ENCODE measurements at places on chromosomes 16 and 17.

DNA sequence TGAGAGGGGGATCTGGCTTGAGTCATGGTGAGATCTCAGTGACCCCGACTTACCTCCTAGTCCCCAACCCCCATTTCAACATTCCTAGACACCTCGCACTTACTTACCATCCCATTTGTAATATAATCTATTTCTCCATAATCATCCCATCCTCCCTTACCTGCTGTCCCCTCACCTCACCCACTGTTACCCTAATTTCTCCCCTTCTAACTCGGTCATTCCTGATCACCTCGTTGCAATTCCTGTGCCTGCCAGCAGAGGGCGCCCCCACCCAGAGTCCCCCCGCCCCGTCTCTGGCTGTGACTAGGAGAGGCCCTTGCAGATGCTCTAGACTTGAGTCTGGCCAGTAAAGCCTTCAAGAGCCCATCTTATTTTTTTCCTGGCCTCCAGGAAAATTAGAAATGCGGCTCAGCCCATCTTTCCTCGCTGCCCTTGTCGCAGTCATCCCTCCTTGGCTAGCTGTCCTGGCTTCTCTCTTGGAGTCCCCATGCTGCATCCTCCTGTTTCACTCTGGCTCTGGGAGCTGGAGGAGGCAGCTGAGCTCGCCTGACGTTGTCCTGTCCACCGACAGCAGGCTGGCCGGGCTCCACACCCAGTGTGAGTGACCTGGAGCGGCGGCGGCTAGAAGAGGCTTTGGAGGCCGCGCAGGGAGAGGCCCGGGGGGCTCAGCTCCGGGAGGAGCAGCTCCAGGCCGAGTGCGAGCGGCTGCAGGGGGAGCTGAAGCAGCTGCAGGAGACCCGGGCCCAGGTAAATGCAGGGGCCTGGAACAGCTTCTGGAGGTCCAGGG lies 5.0 kb downstream of the TBKBP1 start:
- peak; percentile 82 for DNase-seq

DNA sequence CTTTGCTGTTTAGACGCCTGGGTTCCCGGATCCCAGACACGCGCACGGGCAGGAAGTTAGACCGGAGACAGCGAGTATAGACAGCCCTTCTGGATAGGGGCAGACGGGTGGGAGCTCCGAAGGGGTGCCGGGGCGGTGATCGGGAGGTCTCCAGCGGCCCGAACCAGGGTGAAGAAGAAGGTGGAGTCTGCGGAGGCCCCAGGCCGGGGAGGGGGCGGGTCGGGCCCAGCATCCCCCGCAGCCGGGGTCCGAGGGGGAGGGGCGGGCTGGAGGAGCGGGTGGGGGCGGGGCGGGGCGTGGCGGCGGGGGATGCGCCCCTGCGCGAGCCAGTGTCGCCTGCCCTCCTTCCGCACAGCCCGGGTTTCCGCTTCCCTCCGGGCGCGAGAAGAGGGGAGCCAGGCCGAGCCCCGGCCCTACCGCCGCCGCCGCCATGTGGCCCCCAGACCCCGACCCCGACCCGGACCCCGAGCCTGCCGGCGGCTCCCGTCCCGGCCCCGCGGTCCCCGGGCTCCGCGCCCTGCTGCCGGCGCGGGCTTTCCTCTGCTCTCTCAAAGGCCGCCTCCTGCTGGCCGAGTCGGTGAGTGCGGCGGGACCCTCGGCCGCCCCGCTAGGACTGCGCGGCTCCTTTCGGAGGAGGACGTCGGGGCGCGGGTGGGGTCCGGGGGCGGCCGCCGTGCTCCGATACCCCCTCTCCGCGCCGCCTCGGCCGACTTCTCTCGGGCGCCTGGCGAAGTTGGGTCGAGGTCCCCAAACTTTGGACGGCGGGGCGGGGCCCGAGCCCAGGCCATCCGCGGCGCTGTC lies at the start of gene CMTM3:
Gene CMTM3 (plus strand): TSS at position 329 of the 801 bp plus-strand sequence. CDS start 102 bp downstream, at position 431.
- peak; percentile 85 for DNase-seq

- no peak for DNase-seq
Observed at GRCh38 chr17:61856035-61856434, 7.3 kb downstream of the BRIP1 start.

DNA sequence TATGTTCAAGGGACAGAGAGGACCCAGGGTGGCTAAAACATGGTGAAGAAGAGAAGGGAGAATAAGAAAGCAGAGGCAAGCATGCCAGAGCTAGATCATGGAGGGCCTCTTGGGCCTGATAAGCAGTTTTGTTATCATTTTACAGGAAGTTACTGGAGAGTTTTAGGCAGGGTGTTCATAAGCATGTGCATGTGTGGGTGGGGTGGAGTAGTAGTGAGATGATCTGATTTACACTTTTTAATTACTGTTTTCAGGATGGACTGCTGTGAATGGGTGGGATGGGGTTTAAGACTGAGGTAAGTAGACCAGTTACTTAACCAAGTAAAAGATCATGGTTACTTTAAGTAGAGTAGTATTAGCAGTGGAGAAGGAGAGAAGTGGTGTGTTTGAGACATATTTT lies 173.6 kb downstream of the PHKB start:
- DNase-seq: no peak

GRCh38 chr17:30274887-30275286 lies 16.9 kb downstream of the BLMH start:
- DNase-seq: no peak

GRCh38 chr16:88957887-88958577 lies 19.0 kb downstream of the CBFA2T3 start:
- no peak for DNase-seq

DNA sequence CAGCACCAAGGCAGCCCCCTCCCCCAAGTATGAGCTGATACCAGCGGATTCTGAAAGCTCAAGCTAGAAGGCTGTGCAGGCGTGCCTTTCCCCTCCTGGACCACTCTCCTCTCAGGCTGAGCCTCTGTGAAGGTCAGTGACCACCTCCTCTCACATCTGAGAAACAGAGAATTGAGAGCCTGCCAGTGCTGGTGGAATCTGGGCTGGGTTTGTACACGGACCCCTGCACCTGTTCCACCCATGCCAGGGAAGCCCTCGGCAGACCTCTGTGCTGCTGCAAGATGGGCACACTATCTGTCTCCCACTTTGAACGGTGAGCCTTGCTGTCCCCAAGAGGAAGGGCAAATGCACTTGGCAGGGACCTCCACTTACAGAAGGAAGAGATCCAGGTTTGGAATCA lies 54.7 kb upstream of the SDK2 start:
- no peak for DNase-seq

DNA sequence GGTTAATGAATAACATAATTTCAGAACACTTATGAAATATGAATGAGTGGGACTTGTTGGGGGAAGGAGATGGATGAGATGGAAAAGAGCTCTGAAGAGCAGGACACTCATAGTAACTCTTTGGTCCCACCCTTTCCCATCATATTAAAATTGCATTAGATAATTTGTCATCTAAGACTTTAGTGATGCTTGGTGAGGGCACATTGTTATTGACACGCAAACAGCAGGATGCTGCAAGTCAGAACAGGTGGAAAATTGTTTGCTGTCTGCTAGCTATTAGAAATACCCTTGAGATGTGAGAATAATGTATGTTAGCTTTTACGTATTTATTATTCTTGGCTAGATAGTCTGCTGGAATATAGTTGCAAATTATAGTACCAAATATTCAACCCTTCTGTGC lies 75.7 kb downstream of the TANC2 start:
- no peak for DNase-seq

DNA sequence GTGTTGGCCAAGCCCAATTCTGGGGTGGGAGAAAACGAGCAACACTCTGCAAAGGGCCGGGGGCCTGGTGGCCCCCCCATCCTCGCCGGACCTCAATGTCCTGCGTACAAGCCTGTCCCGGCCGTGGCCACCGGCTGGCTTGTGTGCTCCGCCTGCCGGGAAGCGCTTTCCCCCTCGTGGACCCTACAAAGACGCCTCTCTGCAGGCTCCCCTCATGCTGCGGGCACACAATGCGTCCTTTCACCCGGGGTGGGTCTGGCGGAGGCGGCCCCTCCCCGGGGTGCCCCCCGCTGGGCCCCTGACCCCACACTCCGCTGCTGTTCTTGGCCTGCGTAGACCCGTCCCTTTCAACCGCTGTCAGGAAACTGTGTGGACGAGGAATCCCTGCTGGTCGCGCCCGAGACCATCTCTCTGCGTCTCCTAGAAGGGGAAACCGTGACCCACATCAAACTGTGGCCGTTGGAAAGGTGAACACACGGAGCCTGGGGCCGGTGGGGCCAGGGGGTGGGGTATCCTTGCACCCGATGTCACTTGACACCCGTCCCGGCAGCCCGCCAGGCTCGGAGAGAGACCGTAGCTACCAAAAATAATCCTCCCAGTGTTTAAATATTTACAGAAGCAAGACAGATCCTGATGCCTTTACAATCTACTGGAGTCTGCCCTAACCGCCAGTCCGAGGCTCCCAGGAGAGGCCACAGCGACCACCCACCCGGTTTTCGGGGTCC lies 43.6 kb downstream of the TBC1D16 start:
- DNase-seq: no peak

DNA sequence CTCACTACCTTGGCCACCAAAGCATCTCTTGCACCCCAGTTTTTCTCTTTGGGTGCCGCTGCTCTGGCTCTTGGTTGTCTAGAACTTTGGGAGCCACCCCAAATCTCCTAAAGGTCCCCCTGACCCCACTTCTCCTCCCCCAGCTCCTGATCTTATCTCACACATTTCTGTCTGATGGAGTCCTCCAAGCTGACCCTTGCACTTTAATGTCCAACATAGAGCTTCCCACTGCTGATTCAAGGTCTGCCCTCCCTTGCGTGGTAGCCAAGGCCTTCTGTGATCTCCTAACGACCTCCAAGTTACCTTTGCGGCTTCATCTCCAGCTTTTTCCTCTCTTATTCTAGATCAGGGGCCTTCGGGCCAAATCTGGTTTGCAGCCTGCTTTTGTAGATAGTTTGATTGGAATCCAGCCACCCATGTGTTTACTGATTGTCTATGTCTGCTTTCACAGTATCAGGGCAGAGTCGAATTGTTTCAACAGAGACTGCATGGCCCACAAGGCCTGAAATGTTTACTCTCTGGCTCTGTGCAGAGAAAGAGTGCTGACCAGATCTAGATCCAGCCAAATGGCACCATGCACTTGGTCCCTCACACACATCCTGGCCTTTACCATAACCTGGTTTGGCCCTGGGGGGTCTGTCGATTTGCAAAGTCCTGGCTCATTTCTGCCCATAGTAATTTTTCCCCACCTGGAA lies 168.6 kb downstream of the HAPSTR1 start:
- DNase-seq: no peak

DNA sequence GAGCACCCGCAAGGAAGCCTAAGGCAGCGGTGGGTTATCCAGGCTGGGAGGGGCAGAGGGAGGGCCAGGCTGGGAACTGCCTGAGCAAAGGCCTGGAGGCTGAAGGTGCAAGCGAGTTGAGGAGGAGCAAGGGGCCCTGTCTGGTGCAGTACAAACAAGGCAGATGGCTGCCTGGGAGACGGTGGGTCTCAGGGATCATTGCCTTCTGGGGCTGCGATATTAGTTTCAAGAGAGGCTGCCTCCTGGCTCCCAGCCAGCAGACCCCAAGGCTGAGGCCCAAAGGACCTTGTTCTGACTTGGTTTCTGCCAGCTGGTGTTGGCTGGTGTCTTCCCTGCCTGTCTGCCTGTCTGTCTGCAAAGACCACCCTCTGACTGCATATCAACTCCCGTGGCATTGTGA lies 154.0 kb downstream of the IRF8 start:
- no peak for DNase-seq

- DNase-seq: no peak
Observed at GRCh38 chr17:47981462-47981861, 10.5 kb downstream of the CDK5RAP3 start.

- no peak for DNase-seq
Observed at GRCh38 chr17:50221864-50222545, 20.6 kb upstream of the COL1A1 start.

- DNase-seq: no peak
Observed at GRCh38 chr17:82103553-82104451, 5.8 kb upstream of the FASN start.

- peak; percentile 83 for DNase-seq
Observed at GRCh38 chr16:29784901-29785500, 5.5 kb upstream of the KIF22 start.

- no peak for DNase-seq
Observed at GRCh38 chr16:52073024-52073423, 473.9 kb downstream of the TOX3 start.

DNA sequence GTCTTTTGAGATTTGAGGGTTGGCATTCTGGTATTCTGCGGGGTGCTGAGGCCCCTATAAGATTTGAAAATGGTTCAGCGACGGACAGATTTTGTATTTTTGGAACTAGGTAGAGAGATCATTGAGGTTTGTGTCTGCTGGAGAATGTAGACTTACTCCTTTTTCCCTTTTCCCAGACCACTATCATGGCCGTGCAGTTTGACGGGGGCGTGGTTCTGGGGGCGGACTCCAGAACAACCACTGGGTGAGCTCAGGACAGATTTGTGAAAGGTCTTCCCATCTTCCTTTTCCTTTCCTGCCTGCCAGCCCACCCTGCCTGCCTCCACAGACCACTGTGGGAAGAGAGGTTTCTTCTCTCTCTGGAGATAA lies 572 bp downstream of the PSMB6 start:
- DNase-seq: peak; percentile 42

All from activated CD4-positive, CD25-positive, alpha-beta regulatory T cell treated with anti-CD3 and anti-CD28 coated beads, Interleukin-2, amount 50 U/mL, for 72 hours (primary cell).